ENCODE measurements at places on chromosomes 13 and 19.
A peak's percentile ranks its signal among the peaks of the same experiment; 100 is the strongest.

DNA sequence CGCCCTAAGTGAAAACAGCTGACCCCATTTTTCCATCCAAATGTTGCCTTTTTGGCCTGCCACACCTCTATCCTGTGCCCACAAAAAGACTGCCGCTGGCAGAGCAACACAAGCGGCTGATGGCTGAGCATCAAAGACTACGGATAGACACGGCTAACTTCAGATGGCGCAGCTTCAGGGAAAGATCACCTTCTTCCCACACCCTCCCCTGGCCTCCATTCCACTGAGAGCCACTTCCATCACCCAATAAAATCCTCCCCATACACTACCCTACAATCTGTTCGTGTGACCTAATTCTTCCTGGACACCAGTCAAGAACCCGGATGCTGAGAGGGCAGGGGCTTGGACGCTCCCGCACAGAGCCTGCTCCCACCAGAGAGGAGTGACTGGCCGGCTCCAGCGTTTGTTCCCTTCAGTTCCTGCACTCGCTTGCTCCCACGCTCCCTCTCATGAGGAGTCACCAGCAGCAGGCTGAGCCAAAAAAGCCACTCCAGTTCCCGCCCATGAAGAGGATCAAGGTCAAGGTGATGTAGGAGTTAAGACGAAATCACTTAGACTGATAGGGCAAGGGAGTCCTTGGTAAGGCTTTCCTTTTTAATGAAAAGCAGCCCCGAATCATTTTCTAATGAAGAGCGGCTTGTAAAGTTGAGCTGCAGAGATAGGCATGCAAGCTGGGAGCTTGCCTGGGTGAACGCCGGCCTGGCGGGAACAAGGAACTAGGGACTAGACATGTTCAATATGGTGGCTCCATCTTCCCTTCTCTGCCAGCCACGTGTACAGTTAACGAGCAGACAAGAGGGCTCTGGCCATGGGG lies 35.7 kb downstream of the TSKS start:
- DNase-seq, result no peak

DNA sequence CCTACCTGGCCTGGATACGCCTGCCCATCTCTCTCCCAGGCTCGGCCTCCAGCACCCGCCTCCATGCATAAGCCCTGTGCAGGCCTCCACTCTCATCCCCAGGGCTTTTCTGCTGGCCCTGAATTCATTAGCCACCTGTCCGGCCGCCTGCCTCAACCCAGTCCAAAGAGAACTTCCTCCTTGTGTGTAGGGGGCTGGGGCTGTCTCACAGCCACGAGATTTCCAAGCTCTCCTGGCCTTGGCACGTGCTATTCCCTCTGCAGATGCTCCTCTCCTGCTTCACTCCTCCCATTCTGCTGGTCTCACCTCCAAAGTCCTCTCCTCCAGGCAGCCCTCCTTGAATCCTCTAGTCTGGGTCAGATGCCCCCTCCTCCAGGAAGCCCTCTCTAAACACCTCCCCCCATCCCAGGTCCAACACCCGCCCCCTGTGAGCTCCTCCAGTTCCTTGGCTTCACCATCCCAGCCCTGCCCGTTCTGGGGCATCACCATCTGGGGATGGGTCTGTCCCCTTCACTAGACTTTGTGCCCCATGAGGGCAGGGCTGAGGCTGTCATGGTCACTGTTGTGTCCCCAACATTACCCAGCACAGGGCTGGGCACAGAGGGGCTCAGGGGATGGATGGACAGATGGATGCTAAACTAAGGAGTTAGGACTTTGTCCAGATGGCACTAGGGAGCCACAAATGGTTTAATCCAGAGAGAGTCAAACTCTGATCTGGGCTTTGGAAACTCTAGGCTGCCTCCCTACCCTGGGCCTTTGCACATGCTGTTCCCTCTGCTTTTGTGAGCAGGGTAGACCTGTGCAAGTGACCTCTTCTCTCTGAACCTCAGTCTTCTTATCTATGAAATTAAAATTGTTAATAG lies 14.8 kb downstream of the MEIS3 start:
- no peak for DNase-seq

- DNase-seq, result no peak
These were observed 22.0 kb downstream of the BLOC1S3 start for GRCh38 chr19:45200568-45200967.

- DNase-seq, result no peak
These were observed 13.5 kb upstream of the RXFP2 start for GRCh38 chr13:31725841-31726240.

DNA sequence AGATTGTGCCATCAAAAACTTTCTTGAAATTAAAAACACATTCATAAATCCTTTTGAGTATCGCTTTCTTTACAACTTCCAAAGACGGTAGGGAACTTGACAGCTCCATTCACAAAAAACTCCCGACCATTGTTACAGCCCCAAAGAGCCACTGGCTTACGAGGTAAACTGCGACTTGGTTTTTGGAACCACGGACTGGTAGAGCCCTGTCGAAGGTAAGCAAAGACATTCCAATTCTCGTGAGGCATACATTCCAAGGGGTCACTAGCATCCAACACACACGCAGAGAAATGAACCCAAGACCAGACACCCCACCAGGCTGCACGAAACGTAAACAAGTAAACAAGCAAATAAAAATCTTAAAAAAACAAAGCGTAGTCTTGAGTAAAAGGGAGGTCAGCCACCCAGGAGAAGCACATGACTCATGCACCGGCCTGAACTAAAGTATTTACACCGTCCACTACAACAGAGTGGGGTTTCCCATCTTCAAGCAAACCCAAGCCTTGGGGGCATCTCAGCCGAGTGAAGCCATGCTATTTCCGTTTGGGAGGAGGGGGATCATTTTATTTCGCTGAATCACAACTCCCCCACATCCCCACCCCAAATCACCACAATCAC lies 1.4 kb downstream of the BRD4 start:
- DNase-seq, result no peak

- no peak for DNase-seq
These were observed 460.3 kb upstream of the KLHL1 start for GRCh38 chr13:70568571-70568970.

- no peak for DNase-seq
These were observed 105.4 kb downstream of the ATP11A start for GRCh38 chr13:112795277-112795676.

- peak; percentile 26 for DNase-seq
These were observed 16.2 kb upstream of the PRODH2 start for GRCh38 chr19:35828692-35829301.

DNA sequence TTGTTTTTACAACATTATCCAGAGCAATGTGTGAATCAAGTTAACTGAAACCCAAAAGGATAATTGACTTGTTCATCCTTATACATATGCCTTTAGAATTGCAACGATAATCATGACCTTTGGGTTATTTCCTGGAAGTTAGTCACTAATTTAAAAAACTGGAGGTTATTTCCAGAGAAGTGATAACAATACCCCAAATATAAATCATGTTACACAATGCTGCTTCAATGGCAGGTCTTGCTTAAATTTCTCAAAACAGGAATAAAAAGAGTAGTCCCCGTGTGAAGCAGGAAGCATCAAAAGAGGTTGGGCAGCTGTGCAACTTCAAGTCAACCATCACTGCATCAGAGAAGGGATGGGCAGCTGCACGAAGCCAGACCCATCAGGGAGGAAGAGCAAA lies 134.4 kb downstream of the EFNB2 start:
- no peak for DNase-seq

GRCh38 chr13:80341756-80342370 lies 937 bp upstream of the SPRY2 start:
- DNase-seq, result no peak

GRCh38 chr13:110799246-110800236 lies 86.0 kb downstream of the ING1 start:
- no peak for DNase-seq

GRCh38 chr19:6250024-6250615 lies 29.7 kb downstream of the MLLT1 start:
- DNase-seq, result no peak

DNA sequence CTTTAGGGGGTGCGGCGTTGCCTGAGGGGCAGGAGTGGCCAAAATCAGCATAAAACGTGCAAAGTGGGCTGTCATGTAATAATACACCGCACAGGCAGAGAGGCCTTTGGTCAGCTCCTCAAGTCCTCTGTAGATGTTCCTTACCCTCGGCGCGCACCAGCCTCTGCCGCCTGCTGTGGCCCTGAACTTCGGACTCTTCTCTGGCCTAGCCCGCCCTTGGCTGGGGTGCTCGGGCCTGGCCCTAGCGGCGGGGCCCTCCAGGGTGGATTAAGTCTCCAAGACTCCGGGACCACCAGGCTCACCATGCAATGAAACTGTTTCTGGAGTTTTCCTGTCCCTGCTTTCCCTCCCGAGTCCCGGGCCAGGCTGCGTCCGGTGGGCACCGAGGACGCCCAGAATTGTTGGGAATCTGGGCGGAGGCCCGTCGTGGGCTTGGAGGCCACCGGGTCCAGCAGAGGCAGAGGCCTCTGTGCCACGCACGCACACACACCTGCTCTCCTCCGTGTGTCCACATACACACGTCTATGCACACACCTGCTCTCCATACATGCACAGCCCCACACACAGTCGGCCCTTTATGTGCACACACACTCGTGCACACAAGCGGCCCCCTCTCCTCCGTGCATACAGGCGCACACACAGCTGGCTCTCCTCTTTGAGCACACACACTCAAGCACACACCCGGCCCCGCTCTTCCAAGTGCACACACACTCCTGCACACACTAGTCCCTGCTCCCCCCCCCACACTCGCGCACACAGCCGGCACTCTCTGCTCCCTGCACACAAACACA lies 1.5 kb upstream of the TFDP1 start:
- DNase-seq, result no peak

DNA sequence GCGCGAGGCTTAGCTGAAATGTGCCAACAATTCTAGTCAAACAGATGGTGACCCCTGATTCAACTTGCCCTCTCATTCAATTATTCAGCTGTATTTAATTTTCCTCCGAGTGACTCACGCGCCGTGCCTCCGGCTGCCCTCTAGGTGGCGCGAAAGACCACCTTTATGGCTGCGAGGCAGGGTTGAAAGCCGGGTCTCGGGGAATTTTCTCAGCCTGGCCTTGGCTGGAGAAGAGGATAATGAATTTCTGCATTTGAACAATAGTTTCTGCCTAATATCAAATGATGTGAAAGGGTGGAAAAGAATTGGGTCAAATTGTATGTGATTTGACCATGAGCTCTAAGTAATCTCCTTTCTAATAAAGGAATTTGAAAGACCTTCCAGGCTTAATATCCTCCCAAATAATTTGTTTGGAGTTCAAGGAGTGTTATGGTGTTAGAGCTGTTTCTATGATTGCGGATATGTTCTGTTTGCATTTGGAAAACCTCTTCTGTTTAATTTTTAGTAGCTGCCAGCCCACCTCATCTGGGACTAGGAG lies 310.9 kb downstream of the ZNF536 start:
- peak; percentile 22 for DNase-seq

All from T follicular helper cell (primary cell).